ENCODE measurements at places on chromosomes 1 and 21. TPM values are rescaled to one million over a fixed set of nuclear protein-coding genes. Genes with fewer than 3 reads are reported as not detected.
A peak's percentile ranks its signal among the peaks of the same experiment; 100 is the strongest.

- H3K27me3 ChIP-seq, result no peaks in the 10 kb centered on the region
- H3K27ac ChIP-seq, result peak overlapping the region; percentile 77
- H3K36me3 ChIP-seq, result no peaks in the 10 kb centered on the region
These were observed 74.1 kb upstream of the JUN start for GRCh38 chr1:58857680-58858673.

DNA sequence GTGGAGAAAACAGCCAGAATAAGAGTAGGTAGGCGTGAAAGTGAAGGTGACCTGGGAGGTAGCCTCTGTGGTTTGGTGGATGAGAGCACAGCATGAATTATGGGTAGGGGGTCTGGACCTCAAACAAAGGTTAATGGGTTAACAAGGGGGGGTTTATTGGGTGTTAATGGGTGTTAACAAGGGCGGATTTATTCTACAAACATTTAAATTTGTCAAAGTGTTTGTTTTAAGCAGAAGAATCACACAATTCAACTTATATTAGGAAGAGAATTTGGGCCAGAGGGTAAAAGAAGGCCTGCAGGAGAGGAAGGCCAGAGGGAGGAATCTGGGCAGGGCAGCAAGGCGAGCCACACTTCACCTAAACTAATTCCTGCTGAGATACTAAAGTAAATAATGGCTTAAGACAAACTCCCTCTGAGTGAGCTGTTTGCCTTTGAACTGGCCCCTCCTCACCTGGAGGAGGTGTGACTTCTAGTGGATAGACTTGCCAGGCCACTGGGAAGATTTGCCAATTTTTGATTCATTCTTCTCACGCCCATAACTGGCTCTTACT, 191.7 kb downstream of the GIPC2 start:
- no peaks in the 10 kb centered on the region for H3K4me1 ChIP-seq
- no peak overlapping the region for H3K4me3 ChIP-seq
- no peak overlapping the region for H3K27ac ChIP-seq
- no peaks in the 10 kb centered on the region for H3K27me3 ChIP-seq
- H3K36me3 ChIP-seq, result no peaks in the 10 kb centered on the region

DNA sequence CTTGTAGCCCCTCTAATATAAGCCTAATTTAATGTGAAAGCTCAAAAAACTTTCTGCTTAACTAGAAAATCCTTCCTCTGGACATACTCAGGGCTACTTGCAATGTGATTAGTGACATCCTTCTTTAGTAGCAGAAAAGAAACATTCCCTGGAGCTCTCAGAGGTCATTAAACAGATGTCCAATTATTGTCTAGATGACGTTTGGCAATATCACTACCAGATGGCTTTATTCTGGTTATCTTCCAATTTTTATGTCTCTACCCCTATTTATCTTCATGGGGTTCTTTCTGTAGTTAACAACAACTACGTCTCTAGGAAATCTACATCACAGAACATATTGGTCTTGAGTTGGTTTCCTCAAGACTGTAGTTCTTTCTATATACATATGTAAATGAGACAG, 44.2 kb downstream of the CTH start:
- no peak overlapping the region for H3K4me3 ChIP-seq
- DNase-seq, result no peak
- no peaks in the 10 kb centered on the region for H3K4me1 ChIP-seq

DNA sequence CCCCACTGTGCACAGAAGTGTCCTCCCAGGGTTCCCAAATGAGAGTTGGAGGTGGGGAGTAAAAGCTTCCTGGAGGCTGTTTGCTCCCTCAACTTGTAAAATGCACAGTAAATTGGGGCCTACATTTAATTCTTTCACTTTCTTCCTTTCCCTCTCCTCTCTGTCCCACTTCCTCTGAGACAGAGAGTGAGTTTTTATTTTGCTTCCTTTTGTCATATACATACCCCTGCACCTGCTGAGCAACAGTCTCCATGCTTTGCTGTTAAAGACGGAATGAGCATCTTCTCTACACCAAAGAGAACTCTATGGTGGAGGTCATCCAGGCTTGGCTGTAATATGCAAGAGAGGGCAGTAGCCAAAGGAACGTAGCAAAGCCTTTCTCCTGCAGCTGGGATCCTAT, 79.3 kb upstream of the VAV3 start:
- no peaks in the 10 kb centered on the region for H3K36me3 ChIP-seq
- H3K4me3 ChIP-seq, result no peak overlapping the region
- no peak for DNase-seq
- no peak overlapping the region for H3K27ac ChIP-seq

DNA sequence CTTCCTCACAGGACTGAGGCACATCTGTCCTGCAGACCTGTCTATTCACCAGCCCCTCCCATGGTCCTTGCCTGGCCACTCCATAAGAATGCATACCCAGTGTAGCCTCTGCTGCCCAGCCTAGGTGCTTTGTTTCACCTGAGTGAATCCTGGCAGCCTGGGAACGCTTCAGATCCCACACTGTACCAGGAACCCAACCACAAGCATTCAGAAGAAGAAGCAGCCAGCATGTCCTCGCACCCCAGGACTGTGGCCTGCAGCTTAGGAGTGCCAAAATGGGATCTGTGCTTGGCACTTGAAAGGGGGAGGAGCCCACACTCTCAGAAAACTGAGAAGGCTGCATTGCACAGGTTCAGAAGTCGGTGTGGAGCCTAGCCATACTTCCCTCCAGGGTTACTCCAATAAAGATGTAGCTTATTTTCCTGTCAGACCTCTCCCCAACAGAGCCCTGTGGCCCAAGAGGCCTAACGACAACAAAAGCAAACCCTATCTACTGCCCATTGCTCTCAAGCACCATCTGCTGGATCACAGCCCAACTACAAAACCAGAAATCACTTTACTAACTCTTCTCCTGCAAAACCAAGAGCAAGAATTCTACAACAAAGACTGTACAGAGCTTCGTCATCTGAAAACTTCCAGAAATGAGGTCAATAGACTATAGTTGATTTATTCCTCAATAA, 923.1 kb upstream of the NEGR1 start:
- no peaks in the 10 kb centered on the region for H3K36me3 ChIP-seq
- no peak overlapping the region for H3K27ac ChIP-seq
- no peaks in the 10 kb centered on the region for H3K27me3 ChIP-seq
- no peaks in the 10 kb centered on the region for H3K4me1 ChIP-seq
- H3K4me3 ChIP-seq, result no peak overlapping the region

DNA sequence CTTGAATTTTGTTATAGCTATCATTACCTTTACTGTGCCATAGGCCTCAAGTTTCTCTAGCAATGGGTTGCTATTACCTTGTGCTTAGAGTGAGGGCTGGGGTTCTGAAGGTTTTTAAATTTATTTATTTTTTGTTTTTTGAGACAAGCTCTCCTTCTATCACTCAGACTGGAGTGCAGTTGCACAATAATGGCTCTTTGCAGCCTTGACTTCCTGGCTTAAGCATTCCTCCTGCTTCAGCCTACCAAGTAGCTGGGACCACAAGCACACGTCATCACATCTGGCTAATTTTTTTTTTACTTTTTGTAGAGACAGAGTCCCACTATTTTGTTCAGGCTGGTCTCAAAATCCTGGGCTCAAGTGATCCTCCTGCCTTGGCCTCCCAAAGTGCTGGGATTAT, 41.5 kb downstream of the SNX27 start:
- H3K36me3 ChIP-seq, result no peaks in the 10 kb centered on the region
- H3K27me3 ChIP-seq, result no peaks in the 10 kb centered on the region
- no peak for DNase-seq
- H3K4me1 ChIP-seq, result no peaks in the 10 kb centered on the region
- H3K27ac ChIP-seq, result no peak overlapping the region
- no peak overlapping the region for H3K4me3 ChIP-seq

GRCh38 chr1:243428617-243429342, 172.9 kb downstream of the SDCCAG8 start:
- H3K27ac ChIP-seq, result no peak overlapping the region
- no peaks in the 10 kb centered on the region for H3K4me1 ChIP-seq
- no peak overlapping the region for H3K4me3 ChIP-seq
- no peak for DNase-seq

DNA sequence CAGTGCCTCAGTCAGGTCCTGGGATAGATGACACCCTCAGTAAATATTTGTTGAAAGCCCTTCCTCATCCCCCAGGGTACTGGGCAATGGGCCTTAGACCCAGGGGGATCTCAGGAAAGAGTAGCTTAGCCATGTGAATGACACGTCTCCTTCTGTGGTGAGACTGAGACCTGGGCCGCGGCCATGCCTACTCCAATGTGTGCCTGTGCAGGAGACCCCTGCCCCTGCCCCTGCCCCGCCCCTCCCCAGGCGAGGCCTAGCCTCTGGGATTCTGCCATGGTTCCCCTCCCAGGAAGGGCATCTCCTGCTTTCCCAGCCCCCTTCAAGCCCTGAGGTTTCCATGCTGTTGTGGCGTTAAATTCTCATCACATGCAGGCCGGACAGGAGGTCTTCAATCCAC, 7.1 kb downstream of the MYOM3 start:
- DNase-seq, result no peak
- peaks cover 21% of the 10 kb centered on the region for H3K4me1 ChIP-seq
- H3K27ac ChIP-seq, result no peak overlapping the region
- H3K4me3 ChIP-seq, result no peak overlapping the region
- H3K36me3 ChIP-seq, result no peaks in the 10 kb centered on the region

GRCh38 chr1:12636098-12636950, 7.6 kb upstream of the AADACL4 start:
- no peaks in the 10 kb centered on the region for H3K4me1 ChIP-seq
- H3K4me3 ChIP-seq, result no peak overlapping the region
- peak overlapping the region; percentile 31 for H3K27ac ChIP-seq
- no peaks in the 10 kb centered on the region for H3K27me3 ChIP-seq

DNA sequence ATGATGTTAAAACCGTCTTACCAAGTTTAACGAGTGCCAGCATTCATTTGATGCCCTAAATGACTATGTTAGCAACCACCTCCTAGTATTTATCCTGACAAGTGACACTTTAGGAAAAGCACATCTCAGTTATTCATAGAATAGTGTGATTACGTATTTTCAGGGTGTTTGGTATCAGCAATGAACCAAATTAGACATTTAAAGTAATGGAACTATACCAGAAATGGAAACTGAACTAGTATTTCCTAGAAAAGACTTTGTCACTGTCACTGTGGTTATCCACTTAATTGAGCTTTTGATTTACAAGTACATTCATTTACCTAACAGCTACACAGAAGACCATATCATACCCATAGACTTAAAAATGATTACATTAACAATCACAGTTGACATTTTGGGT, 3.6 kb upstream of the IL12RB2 start:
- no peaks in the 10 kb centered on the region for H3K36me3 ChIP-seq
- no peak for DNase-seq
- H3K27me3 ChIP-seq, result peaks cover 11% of the 10 kb centered on the region
- 0 out of 2 replicates have a peak, but pooled peaks cover 3% of the 10 kb centered on the region for H3K4me1 ChIP-seq

- no peak overlapping the region for H3K27ac ChIP-seq
- DNase-seq, result no peak
These were observed 4.0 kb downstream of the HYI start for GRCh38 chr1:43449708-43450069.

DNA sequence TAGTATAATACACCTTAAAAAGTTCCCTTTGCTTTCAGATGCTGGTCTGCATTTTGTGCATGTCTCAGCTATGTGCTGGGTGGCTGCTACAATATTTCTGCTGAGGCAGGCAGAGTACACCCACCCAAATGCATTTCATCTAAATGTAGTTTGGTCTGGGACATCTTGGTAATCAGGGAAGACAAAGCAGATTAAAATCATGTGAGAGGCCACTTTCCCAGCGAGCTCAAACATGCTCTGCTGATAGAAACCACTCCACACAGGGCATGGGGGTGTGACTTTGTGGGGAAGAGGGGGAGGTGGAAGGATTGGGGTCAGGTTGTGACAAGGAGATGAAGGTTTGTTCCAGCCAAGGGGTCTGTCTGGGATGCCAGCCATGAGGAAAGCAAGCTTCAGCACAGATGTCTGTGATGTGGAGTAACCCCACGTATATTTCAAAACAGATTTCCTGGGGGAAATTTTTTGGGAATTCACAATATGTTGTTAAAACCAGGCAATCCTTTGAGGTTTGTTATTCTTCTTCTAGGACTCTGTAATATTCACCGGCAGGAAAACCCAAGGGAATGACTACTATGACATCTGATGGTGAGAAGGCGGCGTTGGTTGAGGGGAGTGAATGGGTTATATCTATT, 255.1 kb upstream of the FGGY start:
- H3K36me3 ChIP-seq, result no peaks in the 10 kb centered on the region
- no peak for DNase-seq
- no peaks in the 10 kb centered on the region for H3K27me3 ChIP-seq

Gene UBE2U
- total RNA-seq, result not detected

Gene OR6K3
- not detected for total RNA-seq

Gene CHAF1B
- 18.4 TPM for total RNA-seq

Gene IL12RB2
- 0.26 TPM for total RNA-seq

Gene AMY2A
- total RNA-seq, result 0.28 TPM

Gene GOLPH3L
- total RNA-seq, result 19.6 TPM

Gene CCDC27
- total RNA-seq, result not detected

Gene DSTYK
- 11.3 TPM for total RNA-seq

Gene PAPPA2
- total RNA-seq, result 0.03 TPM

Gene FUCA1
- total RNA-seq, result 14.3 TPM

Gene COL11A1
- total RNA-seq, result 106 TPM

Gene RGS16
- 0.23 TPM for total RNA-seq

Gene HTR6
- total RNA-seq, result 0.10 TPM

Gene RSPH1
- 0.46 TPM for total RNA-seq

Gene AK5
- total RNA-seq, result 3.0 TPM

Gene RNF187
- total RNA-seq, result 143 TPM

Data from Panc1 (cell line).